ENCODE measurements at places on chromosomes 5 and 9.

DNA sequence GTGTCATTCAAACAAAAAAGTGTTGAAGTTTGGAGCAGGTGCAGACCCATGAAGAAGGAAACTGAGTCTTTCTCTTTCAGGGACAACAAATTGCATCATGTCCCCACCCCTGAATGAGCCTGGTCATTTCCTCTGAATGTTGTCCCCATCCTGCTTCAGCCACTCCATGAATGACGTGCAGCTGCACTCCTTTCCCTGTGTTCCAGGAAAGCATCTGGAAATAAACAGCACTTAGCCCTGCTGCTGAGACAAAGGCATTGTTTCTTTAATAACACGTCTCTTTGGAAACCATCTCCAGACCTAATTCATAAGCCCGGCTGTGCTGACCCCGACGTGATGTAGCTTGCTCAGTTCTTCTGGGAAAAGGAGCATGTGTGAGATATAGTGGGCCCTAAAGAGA lies 682.3 kb downstream of the BRINP1 start:
- DNase-seq: no peak

- no peak for DNase-seq
These were observed 599.7 kb upstream of the FTMT start for GRCh38 chr5:121251954-121252353.

GRCh38 chr9:25700430-25700829 lies 22.2 kb upstream of the TUSC1 start:
- DNase-seq: no peak

DNA sequence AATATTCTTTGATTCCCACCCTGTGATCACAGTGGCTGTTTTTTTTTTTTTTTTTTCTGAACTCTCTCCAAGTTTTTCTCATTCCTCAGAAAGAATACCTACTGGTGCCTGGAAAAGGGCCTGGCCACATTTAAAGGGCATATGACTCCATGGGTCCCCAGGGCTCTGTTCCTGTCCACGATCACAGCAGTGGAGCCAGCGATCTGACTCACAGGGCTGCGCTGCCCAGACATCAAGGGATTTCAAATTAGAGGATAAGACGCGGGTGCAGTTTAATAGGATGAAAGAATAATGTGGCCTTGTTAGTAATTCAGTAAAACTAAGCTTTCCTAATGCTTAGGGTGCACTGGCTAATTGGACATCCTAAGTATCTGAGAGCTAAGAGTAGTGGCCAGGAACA lies 175.1 kb upstream of the MSX2 start:
- no peak for DNase-seq

DNA sequence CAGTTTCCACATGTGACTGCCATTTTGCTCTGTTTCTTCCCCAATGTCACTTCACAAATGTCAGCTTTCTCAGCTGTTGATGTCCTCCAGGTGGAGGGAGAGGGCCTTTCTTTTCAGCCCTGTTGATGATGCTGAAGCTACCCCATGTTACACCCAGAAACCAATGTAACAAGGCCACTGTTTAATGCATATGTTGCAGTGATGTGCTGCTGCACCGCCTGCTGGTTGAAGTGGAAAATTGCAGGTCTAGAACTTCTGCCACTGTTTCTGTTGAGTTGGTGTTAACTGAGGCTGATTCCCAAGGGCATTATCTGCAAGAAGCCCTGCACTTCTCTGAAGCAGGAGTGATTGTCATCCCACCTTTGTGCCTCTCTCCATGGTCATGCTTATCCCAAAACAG lies 428.4 kb downstream of the KDM4C start:
- DNase-seq: no peak
